ENCODE measurements at places on chromosomes 12 and 14.

DNA sequence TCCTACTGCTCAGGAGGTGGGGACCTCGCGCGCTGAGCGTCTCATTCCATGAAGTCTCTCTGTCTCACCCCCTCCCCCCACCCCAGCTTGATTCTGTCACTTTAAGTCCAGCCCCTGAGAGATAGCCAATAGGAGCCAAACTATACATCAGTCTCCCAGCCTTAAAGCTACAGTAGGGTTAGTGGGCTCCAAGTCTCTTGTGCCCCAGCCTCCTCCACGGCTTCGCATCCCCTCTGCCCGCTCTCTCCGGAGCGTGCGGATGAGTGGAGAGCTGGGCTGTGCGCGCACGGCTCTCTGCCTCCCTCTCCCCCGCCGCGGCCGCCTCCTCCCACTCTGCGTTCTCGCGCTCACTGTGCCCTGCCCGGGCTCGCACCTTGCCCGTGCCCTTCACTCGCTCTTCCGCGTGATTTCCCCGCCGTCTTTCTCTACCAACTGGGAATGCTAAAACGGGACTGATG, at the start of gene ESRRB:
Gene ESRRB, plus strand, starts transcription at position 191 of the 458 bp plus-strand sequence. Its CDS starts 265 bp downstream, at position 456.
- DNase-seq: no peak

- DNase-seq: no peak
Measured at GRCh38 chr14:101520621-101521472, 40.4 kb upstream of the DIO3 start.

DNA sequence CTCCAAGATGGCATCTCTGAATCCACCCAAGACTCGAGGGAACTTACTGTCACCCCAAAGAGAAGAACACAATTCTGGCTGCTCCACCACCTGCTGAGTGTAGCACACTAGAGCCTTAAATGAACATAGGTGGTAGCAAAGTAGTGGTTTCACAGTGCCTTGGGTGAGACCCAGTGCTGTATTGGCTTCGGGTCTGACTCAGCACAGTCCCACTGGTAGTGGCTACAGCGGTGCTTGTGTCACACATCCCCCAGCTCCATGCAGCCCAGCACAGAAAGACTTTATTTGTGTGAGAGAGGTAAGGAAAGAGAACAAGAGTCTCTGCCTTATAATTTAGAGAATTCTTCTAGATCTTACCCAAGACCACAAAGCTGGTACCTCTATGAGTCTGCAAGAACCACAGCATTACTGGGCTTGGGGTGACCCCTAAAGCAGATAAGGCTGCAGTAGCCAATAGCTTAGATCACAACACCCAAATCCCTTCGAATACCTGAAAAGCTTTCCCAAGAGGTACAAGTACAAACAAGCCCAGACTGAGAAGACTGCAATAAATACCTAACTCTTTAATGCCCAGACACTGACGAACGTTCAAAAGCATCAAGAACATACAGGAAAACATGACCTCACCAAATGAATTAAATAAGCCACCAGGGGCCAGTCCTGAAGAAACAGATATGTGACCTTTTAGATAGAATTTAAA, 83.3 kb upstream of the SLC38A4 start:
- DNase-seq: no peak

DNA sequence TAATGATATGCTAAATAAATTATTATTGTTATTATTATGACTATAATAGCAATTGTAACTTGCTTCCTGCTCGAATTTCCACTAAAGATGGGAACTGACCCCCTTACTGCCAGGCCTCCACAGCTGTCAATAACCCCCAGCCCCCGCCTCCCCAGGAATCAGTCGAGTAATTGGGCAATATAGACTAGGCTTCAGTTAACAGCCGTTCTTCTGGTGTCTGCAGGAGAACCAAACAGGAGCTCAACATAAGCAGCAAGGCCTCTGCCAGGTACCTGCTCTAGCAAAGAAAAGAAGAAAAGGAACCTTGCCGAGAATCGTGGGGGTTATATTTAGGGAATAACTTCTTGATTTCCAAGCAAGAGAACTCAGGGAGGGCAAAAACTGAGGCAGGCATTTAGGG, 21.8 kb downstream of the HOXC4 start:
- no peak for DNase-seq

- no peak for DNase-seq
Measured at GRCh38 chr12:10409392-10409791, at the start of gene KLRC4. Gene KLRC4, minus strand, starts transcription at chr12:10409757. Its CDS starts 182 bp downstream, at chr12:10409575.

Measured in posterior cingulate gyrus (tissue), 11 donors.